ENCODE measurements at places on chromosomes 3 and 15. TPM values are rescaled to one million over a fixed set of nuclear protein-coding genes. Genes with fewer than 3 reads are reported as not detected.

- DNase-seq, result no peak
These were observed 416.0 kb downstream of the OCA2 start for GRCh38 chr15:27683121-27683520.

DNA sequence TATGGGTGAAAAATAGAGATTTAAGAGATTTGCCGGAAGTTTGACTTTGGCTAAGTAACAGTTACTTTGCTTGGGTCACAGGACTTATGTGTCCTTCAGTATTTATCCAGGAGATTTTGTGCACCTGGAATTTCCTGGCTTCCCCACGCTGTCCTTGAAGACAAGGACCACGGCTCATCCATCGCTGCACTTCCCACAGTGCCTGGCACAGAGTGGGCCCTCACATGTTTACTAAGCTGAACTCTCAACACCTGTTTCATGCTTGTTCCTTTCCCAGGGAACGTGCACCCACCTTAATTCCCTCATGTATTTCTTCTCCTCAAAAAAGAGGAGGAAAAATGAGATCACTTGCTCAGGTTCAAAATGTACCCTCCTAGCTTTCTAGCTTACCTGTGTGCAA, 32.0 kb downstream of the CA12 start:
- no peak for DNase-seq

DNA sequence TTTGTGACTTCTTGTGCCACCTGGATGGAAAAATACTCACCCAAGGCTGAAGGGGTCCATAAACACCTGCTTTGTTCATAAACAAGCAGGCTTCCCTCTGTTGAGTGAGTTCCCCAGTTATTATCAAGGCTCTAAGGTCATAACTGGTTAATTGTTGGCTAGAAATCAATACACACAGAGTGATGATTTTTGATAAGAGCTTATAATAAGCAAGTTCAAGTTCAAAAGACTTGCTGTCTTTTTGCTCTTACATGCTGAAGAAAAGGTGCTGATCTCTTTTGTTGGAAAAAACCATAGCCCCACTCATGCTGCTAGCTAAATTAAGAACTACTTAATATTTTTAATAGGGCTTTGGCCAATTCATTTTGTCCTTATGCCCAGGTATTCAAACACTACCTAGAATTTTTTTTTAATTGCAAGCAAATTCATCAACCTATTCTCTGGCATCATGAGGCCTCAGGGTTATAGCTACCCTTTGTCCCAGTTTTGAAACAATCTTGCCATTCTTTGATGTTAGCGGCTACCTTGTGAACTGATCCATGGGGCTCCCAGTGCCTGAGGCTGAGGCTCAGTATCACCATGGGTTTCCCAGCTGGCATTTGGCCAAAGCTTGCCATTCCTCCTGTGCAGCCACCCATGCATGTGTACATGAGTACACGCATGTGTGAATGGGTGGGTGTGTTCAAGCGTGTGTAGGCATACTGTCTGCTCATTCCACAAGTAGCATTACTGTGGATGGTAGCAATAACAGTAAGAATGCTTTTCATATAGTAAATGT, 127.6 kb upstream of the LPP start:
- no peak for DNase-seq

DNA sequence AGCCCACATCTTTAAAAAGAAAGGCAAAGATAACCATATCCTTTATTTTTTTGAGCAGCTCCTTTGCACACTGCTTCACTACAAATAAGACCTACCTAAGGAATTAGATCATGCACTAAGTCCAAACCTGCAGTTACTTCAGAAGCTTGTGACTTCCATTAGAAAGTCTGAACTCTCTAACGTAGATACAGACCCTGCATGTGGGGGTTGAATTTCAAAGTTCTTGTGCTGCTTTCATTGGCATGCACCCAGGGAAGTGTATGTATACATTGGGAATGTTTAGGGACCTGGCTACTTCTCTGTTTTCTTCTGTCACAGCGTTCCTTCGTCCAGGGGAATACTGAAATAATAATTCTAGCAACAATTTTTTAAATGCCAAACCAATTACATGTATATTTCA, 185.2 kb upstream of the IL12A start:
- no peak for DNase-seq

DNAH12 gene
- not detected for total RNA-seq

All from activated T-helper 1 cell treated with anti-CD3 and anti-CD28 coated beads, Interleukin-12 subunit alpha, Interleukin-12 subunit beta, Interleukin-2, Interleukin-4 antibody, amounts not matched to agents 30 ng/mL and 10 ng/mL and 1 ng/mL, durations not matched to agents 14 hours and 24 hours and 36 hours (primary cell).